ENCODE measurements at places on chromosomes 7 and 10.

DNA sequence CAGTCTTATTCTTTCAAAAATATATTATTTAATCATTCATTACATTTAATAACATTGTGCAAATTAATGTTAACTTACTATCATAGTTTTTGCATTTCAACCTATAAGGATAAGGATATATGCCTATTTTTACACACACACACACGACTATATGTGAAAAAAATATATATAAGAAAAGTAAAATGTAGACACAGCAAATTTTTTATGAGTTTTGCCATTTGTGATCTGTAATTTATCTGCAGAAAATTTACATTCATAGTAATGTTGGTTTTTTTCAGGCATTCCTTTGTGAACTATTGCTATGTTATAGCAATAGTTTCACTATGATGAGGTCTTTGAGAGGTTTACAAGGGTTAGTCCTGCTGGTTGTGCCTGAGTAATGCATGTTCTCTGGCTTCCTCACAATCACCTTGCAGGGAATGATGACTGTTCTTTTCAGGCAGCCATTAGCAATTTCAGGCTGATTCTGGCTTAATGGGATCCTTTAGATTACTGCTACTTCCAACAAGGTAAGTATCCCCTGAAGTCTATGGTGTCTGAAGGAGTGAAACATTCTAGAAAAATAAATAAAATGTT, 183.7 kb upstream of the CDK1 start:
- peak; percentile 32 for DNase-seq

GRCh38 chr7:55178863-55179773, 160.3 kb downstream of the EGFR start:
- DNase-seq, result no peak

DNA sequence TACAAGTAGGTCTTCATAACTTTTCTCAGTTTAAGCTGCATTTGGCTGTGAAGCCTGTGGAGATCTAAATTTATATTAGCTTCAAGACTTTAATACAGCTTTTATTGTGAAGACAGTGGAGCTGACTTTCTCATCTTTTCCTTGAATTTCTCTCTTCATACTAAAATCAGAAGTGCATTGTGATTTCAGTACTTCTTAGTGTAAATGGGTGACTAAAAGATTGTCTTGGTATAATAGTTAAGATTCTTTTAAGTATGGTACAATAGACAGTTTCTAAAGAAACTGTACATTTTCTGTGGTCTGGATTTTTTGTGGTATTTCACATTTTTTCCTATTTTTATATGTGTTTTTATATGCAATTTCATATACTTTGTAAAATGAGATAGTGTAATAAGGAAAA, 21.0 kb upstream of the DDX21 start:
- DNase-seq, result no peak

DNA sequence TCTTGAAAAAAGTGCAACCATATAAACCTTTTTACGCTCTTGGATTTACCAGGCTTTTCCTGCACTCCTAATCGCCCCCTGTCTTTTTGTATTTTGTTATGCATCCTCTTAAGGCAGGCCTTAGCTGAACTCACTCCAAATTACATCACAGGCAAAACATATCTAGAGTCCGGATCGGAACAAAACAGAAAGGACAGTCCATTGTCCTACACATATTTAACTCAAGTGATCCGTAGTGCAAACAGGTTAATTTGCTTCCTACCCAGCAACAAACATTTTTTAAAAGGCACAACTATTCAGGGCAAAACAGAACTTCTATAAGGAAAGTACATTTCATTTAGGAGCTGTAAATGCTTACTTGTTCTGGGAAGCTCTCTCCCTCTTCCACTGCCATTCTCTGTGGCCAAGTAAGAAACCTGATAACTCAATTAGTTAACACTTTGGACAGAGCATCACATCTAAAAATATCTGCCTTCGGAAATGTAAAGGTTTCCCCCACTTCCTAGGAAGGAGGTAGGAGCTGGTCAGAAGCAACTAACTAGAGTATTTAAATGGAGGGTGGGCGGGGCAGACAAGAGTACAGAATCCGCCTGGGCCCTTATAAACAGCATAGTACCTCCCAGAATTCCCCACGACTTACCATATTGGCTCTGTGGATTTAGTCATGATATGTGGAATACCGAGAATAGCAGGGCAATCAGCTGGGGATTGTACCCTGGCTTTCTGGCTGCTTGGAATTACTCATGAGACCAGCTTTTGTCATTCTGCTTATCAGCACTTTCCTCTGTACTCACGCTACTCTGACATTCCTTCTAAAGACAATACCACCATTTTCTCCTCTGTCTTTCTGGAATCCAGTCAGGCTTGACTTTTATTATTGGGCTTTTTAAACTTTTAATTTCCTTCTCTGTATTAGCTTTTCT, 89.5 kb downstream of the ANK3 start:
- DNase-seq, result no peak

DNA sequence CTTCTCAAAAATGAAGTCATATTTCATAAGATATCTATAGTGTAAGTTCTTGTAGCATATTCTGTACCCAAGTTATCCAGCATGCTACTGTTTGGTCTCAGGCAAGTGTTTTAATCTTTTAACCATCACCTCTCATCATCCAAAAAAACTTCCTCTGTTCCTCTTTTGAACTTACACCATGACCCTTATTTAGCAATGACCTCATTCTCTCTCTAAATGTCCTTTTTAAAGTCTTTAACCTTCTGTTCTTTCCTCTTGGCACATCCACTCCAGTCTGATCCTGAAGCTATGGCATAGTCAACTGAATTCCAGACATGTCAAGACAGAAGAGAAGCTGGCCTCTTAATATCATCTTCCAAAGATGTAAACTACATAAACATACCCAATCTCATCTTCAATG, 26.2 kb downstream of the PPP3CB start:
- DNase-seq, result no peak

DNA sequence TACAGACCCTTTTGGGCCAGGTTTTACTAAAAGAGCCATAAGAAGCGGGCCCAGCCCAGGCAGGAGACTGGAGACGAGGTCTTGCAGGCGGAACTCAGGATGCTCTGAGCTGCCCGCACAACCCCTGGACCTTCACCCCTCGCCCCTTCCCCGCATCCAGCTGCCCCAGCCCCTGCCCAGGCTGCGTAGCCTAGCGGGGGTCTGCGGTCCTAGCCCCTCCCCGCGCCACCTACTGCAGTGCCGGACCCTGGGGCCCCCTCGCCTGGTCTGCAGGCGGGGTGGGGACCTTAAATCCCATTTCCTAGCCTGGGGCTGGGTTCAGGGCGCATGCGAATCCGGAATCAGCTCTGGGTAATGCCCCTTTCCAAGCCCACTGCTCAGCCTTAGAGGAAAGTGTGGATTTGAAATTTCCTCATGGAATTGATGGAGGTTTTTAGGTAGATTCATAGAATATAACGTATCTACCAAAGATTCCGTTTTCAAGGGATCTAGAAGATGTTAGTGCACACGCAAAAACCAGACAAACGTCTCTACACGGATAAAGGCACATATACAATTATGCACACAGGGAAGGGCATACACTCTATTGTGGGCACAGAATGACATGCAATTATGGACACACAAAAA, 546 bp upstream of the HOXA3 start:
- no peak for DNase-seq

DNA sequence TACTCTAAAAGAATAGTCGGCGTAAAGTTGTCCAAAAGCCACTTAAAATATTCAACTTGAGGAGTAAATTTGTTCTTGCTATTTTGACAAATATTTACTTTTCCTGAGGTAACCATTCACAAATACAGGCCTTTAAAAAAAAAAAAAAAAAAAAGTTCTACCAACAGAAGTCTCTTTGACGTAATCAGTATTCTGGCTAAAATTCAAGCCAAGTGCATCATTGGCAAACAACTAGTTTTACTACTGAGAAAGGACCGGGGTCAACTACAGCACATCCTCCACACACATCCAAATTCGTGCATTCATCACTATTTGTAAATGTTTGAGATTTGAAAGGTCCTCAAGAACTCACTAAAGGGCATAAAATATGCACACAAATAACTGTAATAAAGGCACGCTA, 2.0 kb downstream of the OAT start:
- DNase-seq, result no peak

DNA sequence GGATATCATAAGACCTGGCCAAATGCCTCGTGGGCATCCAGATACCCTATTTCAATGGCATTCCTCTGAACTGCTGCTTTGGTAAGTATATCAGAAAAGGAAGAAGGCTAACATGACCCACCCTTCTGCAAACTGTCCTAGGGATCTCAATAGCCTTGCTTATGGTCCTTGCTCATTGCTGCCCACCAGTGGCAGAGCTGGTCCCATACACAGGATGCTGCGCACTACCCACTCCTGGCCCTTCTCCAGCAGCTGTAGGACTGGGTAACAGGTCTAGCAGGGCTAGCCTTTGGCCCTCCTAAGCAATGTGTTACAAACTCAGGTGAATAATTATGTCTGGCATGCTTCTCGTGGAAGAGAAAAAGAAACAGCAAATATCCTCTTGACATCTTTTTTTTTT, 72.5 kb downstream of the C10orf90 start:
- peak; percentile 63 for DNase-seq

GRCh38 chr7:157707983-157708918, 371.4 kb downstream of the DNAJB6 start:
- no peak for DNase-seq

DNA sequence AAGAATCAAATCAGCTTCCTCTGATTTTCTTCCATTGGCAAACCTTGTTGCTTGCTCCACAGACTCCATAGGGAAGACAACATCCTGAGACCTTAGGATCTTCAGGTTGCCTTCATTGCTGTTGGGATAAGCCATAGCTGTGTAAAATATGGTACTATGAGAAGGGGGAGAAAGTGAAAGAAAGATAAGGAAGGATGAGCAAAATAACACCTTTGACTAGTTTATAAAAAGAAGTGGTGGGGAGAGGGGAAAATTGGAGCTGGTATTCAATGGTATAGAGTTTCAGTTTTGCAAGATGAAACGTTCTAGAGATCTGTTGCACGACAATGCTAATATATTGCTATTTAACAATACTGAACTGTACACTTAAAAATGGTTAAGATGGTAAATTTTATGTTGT, 180.4 kb upstream of the PHYHIPL start:
- no peak for DNase-seq

Data from ELR (cell line).